Ascending aorta (tissue), 2 donors: ENCODE measurements at places on chromosomes 1 and 21. TPM values are rescaled to one million over a fixed set of nuclear protein-coding genes. Genes with fewer than 3 reads are reported as not detected.

DNA sequence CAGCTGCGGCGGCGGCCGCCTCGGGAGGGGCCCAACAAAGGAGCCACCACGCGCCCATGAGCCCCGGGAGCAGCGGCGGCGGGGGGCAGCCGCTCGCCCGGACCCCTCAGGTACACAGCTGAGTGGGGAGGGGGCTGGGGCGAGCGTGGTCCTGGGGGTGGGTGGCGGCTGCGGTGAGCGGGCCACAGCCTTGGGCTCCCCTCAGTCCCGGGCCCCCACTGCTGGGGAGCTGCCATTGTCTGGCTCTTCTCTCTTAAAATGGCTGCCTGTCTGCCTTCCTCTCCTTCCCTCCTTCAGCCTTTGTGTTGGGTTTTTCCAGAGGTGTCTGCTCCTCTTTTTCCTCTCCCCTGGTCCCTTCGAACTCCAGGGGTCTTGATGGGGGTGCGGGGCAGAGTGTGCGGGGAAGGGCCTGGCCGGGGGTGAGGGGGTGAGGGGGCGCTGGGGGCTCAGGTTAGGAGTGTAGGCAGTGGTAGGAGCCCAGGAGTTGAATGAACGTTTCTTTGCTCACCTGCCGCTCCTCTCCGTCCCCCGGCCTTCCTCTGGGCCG, 1.7 kb downstream of the ARID1A start:
- no peaks in the 10 kb centered on the region for H3K36me3 ChIP-seq
- H3K4me3 ChIP-seq: peak overlapping the region; percentile 98
- H3K4me1 ChIP-seq: peaks cover 13% of the 10 kb centered on the region
- DNase-seq: no peak
- H3K27me3 ChIP-seq: no peaks in the 10 kb centered on the region
- H3K27ac ChIP-seq: peak overlapping the region; percentile 90

- no peaks in the 10 kb centered on the region for H3K36me3 ChIP-seq
- DNase-seq: no peak
- H3K27ac ChIP-seq: no peak overlapping the region
- no peaks in the 10 kb centered on the region for H3K27me3 ChIP-seq
Observed at GRCh38 chr1:34663031-34663430, 91.8 kb upstream of the GJB5 start.

- peaks cover 6% of the 10 kb centered on the region for H3K4me1 ChIP-seq
- H3K4me3 ChIP-seq: no peak overlapping the region
- DNase-seq: no peak
- no peaks in the 10 kb centered on the region for H3K27me3 ChIP-seq
Observed at GRCh38 chr1:110218137-110218536, 8.0 kb downstream of the KCNC4 start.

GRCh38 chr1:75630004-75630594, 19.2 kb upstream of the SLC44A5 start:
- no peak for DNase-seq
- H3K4me1 ChIP-seq: no peaks in the 10 kb centered on the region
- H3K36me3 ChIP-seq: no peaks in the 10 kb centered on the region

The CA6 gene
- not detected for total RNA-seq

- no peak overlapping the region for H3K4me3 ChIP-seq
- no peak for DNase-seq
- H3K27ac ChIP-seq: no peak overlapping the region
- H3K27me3 ChIP-seq: no peaks in the 10 kb centered on the region
- H3K4me1 ChIP-seq: no peaks in the 10 kb centered on the region
- no peaks in the 10 kb centered on the region for H3K36me3 ChIP-seq
Observed at GRCh38 chr1:154845879-154846278, 24.2 kb downstream of the KCNN3 start.

- H3K36me3 ChIP-seq: no peaks in the 10 kb centered on the region
- no peak for DNase-seq
- no peak overlapping the region for H3K27ac ChIP-seq
- H3K4me3 ChIP-seq: no peak overlapping the region
- no peaks in the 10 kb centered on the region for H3K27me3 ChIP-seq
Observed at GRCh38 chr1:189627427-189627826, 850.2 kb downstream of the BRINP3 start.

DNA sequence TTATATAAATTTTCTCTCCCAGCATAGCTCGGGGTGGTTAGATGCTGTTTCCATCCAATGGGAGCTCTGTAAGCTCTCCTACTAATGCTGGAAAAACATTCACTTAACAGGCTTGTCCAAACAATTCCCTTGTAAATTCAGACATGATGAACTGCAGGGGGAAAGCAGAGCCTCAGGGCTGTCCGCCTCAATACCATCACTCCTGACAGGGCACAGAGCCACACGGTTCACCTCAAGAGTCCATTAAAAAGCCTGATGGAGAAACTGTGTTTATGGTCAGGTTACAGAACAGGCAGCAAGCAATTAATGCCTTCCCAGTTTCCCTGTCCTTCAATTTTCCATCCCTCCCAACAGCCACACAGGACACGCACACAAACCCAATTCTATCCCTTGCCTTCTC, 171.0 kb downstream of the BRINP2 start:
- no peak overlapping the region for H3K4me3 ChIP-seq
- H3K27ac ChIP-seq: no peak overlapping the region
- no peak for DNase-seq
- no peaks in the 10 kb centered on the region for H3K4me1 ChIP-seq
- no peaks in the 10 kb centered on the region for H3K36me3 ChIP-seq

The ADGRL2 gene
- total RNA-seq: 48.9 TPM

The FMO5 gene
- 19.6 TPM for total RNA-seq

GRCh38 chr1:3464649-3465025, 10.2 kb downstream of the ARHGEF16 start:
- no peaks in the 10 kb centered on the region for H3K36me3 ChIP-seq
- H3K27ac ChIP-seq: no peak overlapping the region
- no peak overlapping the region for H3K4me3 ChIP-seq
- no peak for DNase-seq

The UBASH3A gene
- 0.75 TPM for total RNA-seq

DNA sequence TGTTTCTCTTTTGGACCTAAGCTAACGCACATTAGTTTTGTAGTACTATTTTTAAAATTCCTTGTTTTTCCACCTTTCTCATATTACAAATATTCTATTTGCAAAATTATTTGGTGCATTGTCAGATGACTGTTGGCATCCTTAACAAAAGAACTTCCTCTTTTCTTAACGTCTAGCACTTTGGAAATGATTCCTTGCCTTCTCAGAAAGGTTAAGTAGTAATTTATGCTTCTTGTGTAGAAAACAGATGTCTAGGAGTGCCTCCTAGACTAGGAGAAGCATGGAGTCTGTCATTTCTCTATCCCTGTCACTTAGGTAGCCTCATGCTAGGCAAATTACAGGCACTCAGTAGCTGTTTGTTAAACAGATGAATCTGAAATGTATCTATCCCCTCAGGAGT, 64.4 kb downstream of the HSPA13 start:
- H3K4me3 ChIP-seq: no peak overlapping the region
- no peaks in the 10 kb centered on the region for H3K36me3 ChIP-seq
- H3K27me3 ChIP-seq: no peaks in the 10 kb centered on the region
- DNase-seq: no peak
- no peaks in the 10 kb centered on the region for H3K4me1 ChIP-seq

- H3K27ac ChIP-seq: no peak overlapping the region
- peaks cover 7% of the 10 kb centered on the region for H3K36me3 ChIP-seq
- DNase-seq: no peak
- H3K27me3 ChIP-seq: no peaks in the 10 kb centered on the region
Observed at GRCh38 chr1:31051611-31052010, 13.9 kb downstream of the PUM1 start.

The GRIK3 gene
- under 0.01 TPM for total RNA-seq

- no peaks in the 10 kb centered on the region for H3K4me1 ChIP-seq
- H3K27me3 ChIP-seq: no peaks in the 10 kb centered on the region
- H3K36me3 ChIP-seq: no peaks in the 10 kb centered on the region
- H3K4me3 ChIP-seq: no peak overlapping the region
Observed at GRCh38 chr1:212686069-212686468, 13.6 kb downstream of the BATF3 start.

The TMEM82 gene
- total RNA-seq: not detected

DNA sequence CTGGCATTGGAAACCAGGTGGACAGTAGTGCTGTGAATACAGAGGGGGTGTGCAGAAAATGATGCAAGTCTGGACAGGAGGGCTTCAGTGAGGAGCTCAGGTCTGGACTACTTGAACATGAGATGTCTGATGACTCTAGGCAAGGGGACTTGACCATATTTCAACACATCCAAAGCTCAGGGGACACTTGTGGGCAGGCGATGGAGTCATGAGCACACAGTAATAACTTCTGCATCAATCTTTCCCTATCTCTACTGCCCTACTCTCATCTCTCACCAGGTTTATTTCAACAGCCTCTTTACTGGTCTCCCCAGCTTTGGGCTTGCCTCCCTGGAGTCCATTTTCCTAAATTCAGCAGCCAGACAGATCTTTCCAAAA, 21.9 kb downstream of the FMO2 start:
- H3K36me3 ChIP-seq: peaks cover 82% of the 10 kb centered on the region
- DNase-seq: no peak
- no peaks in the 10 kb centered on the region for H3K4me1 ChIP-seq
- no peaks in the 10 kb centered on the region for H3K27me3 ChIP-seq
- no peak overlapping the region for H3K4me3 ChIP-seq

- H3K36me3 ChIP-seq: no peaks in the 10 kb centered on the region
- no peak overlapping the region for H3K4me3 ChIP-seq
- H3K4me1 ChIP-seq: no peaks in the 10 kb centered on the region
- no peaks in the 10 kb centered on the region for H3K27me3 ChIP-seq
- no peak for DNase-seq
Observed at GRCh38 chr1:175600721-175601440, 142.5 kb downstream of the TNR start.

GRCh38 chr1:109989506-109990301, 5.1 kb downstream of the AHCYL1 start:
- no peaks in the 10 kb centered on the region for H3K27me3 ChIP-seq
- no peaks in the 10 kb centered on the region for H3K36me3 ChIP-seq
- H3K4me1 ChIP-seq: peaks cover 24% of the 10 kb centered on the region
- H3K27ac ChIP-seq: no peak overlapping the region
- no peak overlapping the region for H3K4me3 ChIP-seq
- DNase-seq: no peak

- H3K27ac ChIP-seq: no peak overlapping the region
- H3K36me3 ChIP-seq: no peaks in the 10 kb centered on the region
- H3K4me3 ChIP-seq: no peak overlapping the region
- DNase-seq: no peak
Observed at GRCh38 chr1:87165177-87165576, 163.5 kb upstream of the LMO4 start.

DNA sequence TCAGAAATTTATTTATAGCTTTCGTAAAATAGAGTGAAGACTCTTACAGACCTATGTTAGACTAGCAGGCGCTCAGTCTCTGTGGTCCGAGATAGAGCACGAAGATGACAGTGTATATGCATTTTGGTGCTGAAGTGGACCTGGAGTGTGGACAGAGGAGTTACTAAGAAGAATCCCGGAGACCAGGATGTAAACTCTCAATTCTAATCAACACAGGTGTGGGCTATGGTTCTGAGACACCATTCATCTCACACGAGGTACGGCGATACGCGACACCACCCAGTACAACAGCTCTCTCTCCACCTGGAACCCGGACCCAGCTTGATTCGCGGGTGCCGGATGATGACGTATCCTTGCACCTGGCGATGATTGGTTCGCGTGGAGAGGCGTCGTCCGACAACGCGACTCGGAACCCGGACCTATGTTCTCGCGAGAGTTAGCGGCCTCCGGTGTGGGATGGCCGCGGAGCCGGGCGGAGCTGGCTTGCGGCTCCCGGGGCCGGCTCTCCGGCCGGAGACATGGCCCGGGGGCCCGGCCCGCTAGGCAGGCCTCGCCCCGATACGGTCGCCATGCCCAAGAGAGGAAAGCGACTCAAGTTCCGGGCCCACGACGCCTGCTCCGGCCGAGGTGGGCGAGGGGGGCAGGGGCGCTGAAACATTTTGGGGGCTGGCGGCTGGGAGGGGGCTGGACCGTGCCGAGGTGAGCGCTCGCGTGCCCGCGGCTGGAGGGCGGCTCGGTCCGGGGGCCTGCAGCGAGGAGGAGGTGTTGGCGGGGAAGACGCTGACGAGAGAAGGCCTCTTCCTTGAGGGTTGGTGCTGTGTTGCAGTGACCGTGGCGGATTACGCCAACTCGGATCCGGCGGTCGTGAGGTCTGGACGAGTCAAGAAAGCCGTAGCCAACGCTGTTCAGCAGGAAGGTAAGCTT, at the start of gene TMEM183A:
TSS of gene TMEM183A (plus strand) at position 427 of the 924 bp plus-strand sequence. CDS start at position 519, 92 bp downstream.
- peak within 1 kb of the TSS; percentile 89 for H3K4me3 ChIP-seq
- peak within 1 kb of the TSS; percentile 79 for H3K27ac ChIP-seq
- peaks cover 14% of the 10 kb centered on the region for H3K4me1 ChIP-seq
- peak; percentile 83 for DNase-seq

GRCh38 chr1:164613176-164613575, 54.2 kb downstream of the PBX1 start:
- peaks cover 8% of the 10 kb centered on the region for H3K4me1 ChIP-seq
- H3K4me3 ChIP-seq: no peak overlapping the region
- H3K36me3 ChIP-seq: no peaks in the 10 kb centered on the region
- H3K27ac ChIP-seq: peak overlapping the region; percentile 82
- no peak for DNase-seq

DNA sequence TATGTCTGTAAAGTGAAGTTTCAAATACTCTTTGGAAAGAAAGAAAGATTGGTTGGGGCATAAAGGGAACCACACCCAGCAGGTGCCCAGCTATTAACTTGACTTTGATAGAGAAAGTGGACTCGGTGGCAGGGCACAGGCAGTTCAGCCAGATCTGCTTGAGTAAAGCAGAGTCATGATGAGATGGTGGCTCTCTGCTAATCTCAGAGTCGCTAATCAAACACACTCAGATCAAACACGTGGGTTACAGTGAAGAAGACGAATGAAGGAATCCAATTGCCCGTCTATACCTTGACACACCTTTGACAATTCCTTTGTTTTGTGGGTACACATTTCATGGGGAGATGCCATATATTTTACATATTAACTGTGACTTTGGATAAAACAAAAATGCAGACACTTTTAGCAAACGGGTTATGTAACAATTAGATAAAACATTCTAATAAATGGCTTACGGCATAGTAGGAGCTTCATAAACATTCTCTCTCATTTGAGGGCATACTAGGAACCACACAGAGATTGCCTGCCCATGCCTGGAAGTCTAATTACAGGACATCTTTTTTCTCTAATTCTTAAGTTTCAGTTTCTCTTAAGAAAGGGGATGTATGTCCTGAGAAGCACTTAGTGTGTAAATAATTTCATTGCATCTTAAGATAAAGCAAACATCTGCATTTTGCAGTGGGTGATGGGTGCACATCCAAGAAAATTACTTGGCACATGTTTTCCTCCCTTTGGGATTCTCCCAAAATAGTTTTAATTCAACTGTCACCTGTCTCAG, 7.2 kb downstream of the CBR1 start:
- no peak for DNase-seq
- H3K27ac ChIP-seq: no peak overlapping the region
- no peak overlapping the region for H3K4me3 ChIP-seq
- no peaks in the 10 kb centered on the region for H3K36me3 ChIP-seq
- H3K4me1 ChIP-seq: no peaks in the 10 kb centered on the region

GRCh38 chr1:169105087-169105433, 1.4 kb upstream of the ATP1B1 start:
- peak overlapping the region; percentile 74 for H3K27ac ChIP-seq
- no peaks in the 10 kb centered on the region for H3K36me3 ChIP-seq
- H3K4me1 ChIP-seq: peaks cover 2% of the 10 kb centered on the region
- no peaks in the 10 kb centered on the region for H3K27me3 ChIP-seq
- peak overlapping the region; percentile 60 for H3K4me3 ChIP-seq

The RCAN3 gene
- total RNA-seq: 2.0 TPM
